ENCODE measurements at places on chromosomes 11 and 22.

DNA sequence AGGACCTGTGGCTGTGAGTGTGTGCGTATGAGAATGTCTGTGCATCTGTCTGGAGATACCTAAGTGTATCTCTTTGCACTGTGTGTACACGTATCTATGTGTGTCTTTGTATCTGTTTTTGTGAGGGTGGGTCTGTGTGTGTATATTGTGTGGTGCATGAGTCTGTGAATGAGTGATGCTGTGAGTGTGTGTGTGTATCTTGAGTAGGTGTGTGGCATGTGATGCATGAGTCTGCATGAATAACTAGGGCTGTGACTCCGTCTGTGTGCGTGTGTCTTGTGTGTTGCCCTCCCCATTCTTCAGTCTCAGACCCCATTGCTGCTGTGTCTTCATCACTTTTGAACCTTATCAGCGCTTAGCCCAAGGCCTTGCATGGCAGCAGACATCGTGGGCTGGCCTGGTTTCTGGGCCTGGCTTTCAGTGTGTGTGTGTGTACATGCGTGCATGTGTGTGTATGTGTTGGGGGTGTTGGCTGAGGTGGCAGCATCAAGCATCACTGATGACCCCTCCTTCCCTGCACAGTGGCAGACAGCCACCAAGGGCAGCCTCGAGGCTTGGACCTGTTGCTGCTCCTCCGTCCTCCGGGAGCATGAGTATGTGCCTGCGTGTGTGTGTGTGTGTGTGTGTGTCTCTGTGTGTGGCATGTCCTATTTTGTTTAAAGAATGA, 1.4 kb downstream of the SGSM1 start:
- DNase-seq: no peak

- no peak for DNase-seq
These were observed 45.8 kb upstream of the MYH9 start for GRCh38 chr22:36433318-36434231.

GRCh38 chr11:83649528-83649855, 363.3 kb upstream of the CCDC90B start:
- DNase-seq: peak; percentile 71

GRCh38 chr11:74714904-74715303, 16.3 kb downstream of the CHRDL2 start:
- no peak for DNase-seq

DNA sequence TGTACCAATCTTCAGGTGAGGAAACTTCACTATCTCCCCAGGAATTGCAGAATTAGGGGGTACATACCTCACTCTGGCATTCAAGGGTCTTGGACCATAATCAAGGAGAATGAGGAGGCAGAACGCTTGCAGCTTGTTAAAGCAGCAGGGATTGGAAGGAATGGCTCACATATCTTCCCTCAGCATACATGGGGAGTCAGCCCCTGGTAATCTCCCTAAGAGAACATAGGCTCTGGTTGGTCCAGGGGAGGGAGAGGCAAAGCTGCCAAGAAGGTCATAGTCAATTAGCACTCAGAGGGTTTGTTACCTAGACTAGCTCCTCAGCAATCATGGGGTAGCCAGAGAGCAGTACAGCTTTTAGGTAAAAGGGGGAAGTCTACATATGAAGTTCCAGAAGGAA, 256.8 kb downstream of the INSC start:
- DNase-seq: no peak

- DNase-seq: no peak
These were observed 6.2 kb upstream of the CUL5 start for GRCh38 chr11:108002476-108002875.

DNA sequence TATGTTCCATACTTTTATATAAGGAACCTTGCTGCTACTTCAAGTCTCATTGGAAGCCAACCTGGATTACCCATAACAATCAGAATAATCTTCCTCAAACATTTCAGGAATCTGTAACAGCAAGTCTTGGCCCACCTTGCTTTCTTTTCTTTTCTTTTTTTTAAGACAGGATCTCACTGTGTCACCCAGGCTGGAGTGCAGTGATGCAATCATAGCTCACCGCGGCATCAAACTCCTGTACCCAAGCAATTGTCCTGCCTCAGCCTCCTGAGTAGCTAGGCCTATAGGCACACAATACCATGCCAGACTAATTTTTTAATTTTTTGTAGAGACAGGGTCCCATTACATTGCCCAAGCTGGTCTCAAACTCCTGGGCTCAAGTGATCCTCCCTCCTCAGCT, 29.3 kb upstream of the PRDM10 start:
- DNase-seq: no peak

DNA sequence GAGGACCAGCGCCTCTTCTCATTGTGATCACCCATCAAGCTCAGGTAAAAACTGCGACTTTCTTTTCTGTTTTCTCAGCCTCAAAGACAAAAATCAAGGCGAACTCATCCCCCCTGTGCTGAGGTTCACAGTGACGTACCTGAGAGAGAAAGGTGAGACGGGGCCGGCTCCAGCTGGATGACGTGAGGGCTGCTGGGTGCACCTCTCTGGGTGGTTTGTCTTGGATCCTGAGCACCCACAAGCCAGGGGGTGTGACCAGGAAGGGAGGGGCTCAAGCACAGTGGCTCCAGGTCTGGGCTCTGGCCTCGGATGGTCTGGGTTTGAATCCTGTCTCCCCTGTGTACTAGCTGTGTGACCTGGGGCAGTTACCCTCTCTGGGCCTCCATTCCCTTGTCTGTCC, 92.8 kb downstream of the ARHGAP8 start:
- no peak for DNase-seq

DNA sequence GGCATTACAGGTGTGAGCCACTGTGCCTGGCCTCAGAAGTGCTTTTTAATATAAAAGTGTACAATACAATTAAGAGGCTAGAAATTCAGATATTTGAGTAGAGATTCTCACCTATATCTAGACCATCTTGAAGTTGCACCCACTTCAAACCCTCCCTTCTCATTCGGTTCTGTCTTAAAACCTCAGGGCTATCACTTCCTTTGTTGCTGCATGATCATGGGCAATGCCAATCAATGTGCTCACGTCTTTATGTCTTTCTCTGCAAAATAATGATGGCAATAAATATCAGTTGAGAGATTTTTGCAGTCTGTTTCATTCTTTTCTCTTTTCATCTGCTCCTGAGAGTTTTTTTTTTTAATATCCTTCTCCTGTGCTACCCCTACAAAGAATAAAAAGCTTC, 9.3 kb upstream of the NUP160 start:
- DNase-seq: no peak

- DNase-seq: no peak
These were observed 109.7 kb downstream of the INSC start for GRCh38 chr11:15224466-15224865.

DNA sequence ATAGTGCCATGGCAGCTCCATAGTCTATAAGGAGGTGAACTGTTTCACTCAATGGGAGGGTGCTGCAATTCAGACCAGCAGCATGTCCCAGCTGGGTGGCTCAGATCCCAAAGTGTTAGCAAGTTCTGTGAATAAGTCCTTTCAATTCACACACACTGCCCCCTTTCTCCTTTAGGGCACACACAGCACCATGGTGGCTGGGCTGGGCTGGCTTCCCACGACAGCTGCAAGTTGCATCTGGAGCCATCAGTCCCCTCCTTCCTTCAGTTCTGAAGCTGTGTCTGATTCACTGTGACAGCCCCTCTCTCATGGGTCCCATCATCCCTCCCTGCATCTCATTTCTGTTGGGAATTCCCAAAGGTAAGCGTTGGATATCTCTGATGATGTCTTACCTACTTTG, 324.1 kb upstream of the NCAM1 start:
- DNase-seq: no peak

DNA sequence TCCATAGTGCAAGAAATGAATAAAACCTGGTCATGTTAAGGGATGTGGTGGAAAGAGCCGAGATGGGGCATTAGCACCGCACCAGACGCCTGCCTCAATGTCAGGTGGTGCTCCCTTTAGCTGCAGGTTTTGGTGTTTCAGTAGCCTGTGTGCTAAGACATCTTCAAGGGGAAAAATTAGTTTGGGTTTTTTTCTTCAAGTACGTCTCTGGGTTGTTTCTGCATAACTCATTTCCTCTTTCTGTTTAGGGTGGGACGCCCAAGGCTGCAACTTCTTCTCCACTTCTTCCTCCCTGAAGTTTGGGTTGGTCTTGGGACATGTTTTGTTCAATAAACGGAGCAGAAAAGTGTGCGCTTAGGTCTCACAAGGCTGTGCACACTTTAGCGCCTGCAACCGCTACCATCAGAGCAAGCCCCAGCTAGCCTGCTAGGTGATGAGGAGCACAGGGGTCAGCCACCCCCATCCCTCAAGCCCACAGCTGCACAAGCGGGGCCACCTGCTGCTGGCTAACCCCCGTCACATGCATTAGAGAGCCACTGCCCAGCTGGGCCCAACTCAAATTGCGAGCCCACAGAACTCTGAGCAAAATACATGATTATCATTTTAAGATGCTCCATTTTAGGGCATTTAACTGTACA, 1495.7 kb downstream of the TBC1D22A start:
- no peak for DNase-seq

GRCh38 chr11:128983023-128983422, 40.4 kb upstream of the TP53AIP1 start:
- DNase-seq: no peak

Data from SK-N-MC (cell line).